Stimulated activated CD4-positive, alpha-beta T cell treated with anti-CD3 and anti-CD28 coated beads, Interleukin-1b, Interleukin-23, amount 100 ng/mL, for 48 hours (primary cell): ENCODE measurements at places on chromosomes 4 and X.

GRCh38 chr4:122823476-122823875, 3.2 kb upstream of the FGF2 start:
- no peak for DNase-seq

DNA sequence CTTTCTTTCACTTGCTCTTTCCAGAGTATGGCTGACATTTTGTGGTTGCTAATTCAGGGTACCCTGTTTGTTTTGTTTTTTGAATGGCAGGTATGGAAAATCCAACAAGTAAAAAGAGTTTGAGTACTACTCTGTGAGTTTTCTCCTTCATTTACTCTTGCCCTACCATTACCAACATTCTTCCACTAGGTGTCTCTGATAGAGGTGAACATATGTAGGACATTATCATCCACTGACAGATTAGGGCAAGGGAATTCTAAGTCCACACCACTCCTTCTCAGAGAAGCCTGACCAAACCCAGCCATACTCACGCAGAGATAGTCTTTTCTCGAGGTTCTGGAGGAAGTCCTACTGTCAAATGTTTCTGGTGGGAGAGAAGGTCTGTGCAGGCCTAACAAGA, 36.7 kb upstream of the HDAC8 start:
- DNase-seq = no peak

GRCh38 chr4:24245491-24245820, 338.9 kb downstream of the DHX15 start:
- no peak for DNase-seq

DNA sequence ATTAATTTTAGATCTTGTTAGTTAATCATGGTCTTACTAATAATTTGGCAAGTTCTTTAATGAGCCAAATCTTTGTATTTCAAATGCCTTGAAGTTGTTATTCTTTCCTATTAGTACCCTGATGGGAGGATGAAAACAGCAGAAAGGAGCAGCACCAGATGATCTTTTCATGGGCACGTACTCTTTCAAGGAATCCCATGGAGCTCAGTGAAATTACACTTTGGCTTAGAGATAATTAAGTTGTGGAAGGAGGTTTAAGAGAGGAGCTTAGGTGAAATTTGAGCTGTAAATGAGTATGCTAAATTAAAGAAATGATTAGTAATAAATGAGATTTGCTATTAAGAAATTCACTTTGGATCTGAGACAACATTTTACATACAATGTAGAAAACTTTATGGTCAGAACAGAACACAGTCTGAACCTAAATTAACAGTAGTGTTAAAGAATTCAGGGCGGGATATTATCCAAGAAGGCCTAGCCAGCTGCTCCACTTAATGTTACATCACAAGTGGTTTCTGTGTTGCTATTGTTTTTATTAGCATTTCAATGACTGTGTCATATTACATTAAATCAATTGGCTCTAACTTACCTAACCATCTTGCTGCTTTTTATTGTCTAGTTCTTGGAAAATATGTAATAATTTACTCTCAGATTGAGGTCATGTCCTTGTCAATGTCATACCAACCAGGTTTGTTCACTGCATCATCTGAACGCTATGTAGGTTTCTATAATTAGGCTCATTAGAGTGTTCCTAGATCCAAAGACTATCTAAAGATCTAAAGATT, 3.9 kb downstream of the MTHFD2L start:
- no peak for DNase-seq

- DNase-seq = no peak
Measured at GRCh38 chr4:12260453-12260852, 831.8 kb upstream of the HS3ST1 start.

DNA sequence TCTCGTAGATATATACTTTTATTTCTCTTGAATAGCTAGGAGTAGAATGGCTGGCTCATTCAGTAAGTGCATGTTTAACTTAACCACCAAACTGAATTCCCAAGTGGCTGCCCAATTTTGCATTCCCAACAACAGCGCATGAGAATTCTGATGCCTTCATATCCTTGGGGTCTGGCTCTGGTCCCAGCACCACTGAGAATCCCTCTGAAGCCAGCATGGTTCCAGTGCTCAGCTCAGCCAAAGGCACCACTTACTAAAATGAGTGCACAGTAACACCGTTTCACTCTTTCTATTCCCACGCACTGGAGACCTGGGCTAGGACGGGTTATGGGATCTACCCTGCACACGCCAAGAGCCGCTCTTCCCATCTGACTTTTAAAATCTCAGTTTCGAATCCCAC, 60.4 kb downstream of the CASP3 start:
- DNase-seq = no peak

GRCh38 chrX:138691186-138691585, 20.3 kb downstream of the FGF13 start:
- DNase-seq = no peak

DNA sequence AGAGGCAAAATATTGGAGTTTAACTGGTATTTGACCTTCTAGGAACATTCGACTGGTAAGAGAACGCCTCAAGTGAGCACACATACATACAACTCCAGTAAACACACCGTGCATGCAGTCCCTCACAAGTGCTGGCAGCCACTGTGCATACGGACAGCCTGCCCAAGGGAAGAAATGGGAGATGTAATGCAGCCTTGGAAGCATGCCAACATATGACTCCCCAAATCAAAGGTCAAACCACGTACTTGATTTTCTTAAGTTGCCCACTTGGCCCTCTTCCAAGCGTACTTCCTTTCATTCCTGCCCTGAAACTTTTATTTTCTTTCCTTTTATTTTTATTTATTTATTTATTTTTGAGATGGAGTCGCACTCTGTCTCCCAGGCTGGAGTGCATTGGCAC, 206.6 kb downstream of the SPRY1 start:
- DNase-seq = no peak

GRCh38 chr4:161585011-161585410, 578.8 kb downstream of the FSTL5 start:
- DNase-seq = no peak

DNA sequence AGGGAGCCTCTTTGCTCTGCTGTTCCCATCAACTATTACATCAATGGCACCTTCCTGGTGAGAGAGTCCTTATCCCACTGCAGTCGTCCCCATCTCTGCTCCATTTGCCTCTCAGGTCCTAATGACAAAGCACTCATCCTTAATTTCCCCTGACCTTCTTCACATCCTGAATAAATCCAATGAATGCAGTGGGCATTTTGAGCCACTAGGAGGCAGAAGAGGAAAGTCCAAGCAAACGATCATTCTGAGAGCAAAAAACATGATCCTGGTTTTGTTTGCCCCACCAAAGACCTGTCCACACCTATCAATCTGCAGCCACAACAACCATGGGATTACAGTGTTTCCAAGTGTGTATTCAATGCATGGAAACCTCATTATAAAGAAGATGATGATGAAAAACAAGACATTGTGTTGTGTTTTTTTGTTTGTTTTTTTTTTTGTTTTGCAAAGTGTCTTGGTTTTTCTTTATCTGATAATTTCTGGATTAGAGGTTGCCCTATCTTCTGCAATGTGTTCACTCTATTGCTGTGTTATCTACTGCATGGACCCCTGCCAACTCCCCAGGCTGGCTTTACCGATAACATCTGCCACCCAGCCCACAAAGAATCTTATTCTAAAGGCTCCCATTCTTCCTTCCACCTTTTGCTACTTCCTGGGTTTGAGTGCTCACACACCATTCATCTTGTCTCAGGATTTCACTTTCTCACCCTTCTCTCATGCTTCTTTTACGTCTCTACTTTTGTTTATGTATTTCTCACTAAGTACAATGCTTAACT, 207.2 kb downstream of the NLGN4X start:
- no peak for DNase-seq

DNA sequence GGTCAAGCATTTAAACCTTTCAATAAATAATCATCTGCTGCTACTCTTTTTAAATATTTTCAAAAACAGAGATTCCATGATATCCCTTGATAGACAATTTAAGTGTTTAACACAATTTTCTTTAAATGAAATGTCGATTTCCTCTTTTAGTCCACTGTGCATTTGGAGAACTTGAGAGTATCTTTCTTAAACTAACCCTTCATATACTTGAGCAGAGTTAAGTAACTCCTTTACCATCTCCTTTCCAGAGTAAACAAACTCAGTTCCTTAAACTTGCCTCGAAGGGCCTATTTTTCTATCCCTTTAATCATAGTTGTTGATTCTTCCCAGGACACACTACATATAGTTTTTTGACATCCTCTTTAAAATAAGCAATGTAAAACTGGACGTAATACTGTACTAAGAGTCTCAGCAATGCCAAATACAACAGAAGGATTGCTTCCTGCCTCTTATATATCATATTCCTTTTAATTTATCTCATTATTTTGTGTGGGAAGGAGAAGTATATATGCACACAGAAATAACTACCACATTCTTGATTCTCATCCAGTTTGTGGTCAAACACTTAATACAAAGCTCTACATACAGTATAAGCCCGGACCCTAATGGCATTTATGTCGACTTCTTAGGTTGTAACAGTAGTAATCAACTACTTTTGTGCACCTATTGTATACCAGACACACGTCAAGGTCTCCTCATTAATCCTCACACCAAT, 22.8 kb downstream of the RAB28 start:
- no peak for DNase-seq

DNA sequence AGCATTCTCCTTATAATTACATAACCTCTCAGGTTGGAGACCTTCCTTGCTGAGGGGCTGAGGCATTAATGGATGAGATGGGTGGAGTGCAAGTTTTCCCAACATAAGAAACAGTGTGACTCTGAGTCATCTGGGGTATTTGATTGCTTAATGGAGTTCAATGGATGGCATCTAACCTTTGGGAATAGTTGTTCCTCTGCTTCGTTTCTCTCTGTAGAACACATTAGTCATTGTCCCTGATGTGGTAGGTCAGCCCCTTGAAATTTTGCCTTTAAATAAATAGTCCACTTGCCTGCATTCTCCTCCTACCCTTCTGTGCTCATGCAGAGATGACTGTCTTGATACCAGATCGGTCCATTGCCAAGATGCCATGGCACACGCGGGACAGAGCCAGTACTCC, 38.6 kb downstream of the SLITRK2 start:
- DNase-seq = no peak

DNA sequence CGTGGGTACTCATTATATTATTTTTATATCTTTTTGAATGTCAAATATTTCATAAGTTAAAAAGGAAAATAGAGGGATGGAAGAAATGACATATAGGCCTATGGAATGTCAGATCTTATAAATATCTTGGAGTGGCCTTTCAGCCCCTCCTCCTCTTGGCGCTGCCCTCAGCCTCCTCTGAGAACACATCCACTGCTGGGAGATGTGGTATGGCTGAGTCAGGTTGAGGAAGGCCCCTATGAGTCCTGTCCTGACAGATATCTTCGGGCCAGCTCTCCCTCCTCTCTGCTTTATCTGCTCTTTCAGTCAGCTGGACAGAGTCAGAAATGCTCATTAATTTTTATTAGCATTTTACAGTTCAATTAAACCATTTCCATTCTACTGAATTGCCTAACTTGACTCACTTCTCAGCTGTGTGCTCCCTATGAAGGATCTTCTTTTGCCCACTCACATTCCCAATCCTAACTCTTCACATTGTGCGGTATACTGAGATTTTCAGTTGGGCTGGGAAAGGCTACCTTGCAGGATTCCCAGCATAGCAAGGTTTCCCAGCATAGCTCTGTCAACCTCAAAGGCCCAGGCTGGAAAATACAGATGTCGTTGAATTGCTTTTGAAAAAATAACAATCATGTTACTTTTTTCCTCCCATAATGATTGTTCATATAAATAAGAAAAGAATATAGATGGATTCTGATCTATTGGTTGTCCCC, 128.0 kb downstream of the ARHGEF9 start:
- DNase-seq = no peak

- DNase-seq = no peak
Measured at GRCh38 chr4:88503344-88503743, 20.2 kb downstream of the PYURF start.

GRCh38 chrX:68424719-68425118, 8.6 kb downstream of the OPHN1 start:
- no peak for DNase-seq

DNA sequence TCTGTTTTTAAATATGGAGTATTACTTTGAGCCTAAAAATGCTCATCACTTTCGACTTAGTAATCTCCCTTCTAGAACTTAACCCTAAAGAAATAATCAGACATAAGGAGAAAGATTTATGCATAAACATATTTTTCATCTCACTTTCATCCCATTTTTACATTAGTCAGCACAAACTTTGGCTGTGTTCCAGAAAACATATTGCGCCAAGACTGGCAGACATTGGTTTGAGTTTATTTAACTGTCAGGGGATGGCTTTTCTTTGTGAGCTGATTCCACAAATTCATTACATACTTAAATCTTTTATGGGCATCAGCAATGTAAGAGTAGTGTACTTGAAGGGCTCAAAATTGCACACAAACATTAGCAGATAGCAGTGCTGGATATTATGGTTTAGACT, 23.7 kb downstream of the MAOA start:
- no peak for DNase-seq

DNA sequence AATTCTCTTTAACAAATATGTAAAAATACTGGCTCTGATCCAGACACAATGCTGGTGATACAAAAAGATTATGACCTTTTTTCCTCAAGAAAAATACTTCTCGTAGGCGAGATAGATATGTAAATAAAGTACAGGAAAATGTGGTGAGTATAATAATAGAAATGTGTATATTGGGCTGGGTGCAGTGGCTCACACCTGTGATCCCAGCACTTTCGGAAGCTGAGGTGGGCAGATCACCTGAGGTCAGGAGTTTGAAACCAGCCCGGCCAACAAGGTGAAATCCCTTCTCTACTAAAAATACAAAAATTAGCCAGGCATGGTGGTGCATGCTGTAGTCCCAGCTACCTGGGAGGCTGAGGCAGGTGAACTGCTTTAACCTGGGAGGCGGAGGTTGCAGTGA, 55.0 kb downstream of the MRPL1 start:
- no peak for DNase-seq

- no peak for DNase-seq
Measured at GRCh38 chr4:41857226-41857641, 78.0 kb upstream of the TMEM33 start.

DNA sequence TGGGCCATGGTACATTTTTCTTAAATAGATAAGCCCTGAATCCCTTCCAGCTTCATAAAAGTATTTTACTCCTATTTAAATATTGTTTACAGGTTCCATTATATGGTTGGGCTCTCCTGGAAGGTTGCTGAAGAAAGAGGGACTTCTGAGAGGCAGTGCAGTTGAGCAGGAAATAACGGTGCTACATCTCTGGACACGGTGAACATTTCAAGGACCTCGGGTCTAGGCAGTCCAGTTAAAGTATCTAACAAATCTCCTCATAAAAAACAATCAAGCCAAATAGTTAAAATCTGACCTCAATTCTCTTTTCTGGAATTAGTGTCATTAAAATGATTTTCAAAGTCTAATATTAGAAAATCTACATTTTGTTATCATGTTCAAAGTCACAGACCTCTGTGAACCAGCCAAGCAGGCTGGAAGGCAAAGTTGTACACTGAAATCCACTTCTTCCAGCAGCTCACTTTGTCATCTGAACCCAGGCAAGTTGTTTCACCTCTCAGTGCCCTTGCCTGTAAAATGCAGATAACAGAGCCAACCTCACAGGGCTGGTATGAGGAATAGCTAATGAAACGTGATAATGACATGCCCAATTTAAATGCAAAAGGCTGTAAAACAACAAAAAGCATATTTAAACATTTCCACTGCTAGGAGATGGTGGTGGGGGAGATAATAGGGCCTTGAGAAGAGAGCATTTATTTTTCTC, 267.0 kb upstream of the KLF3 start:
- DNase-seq = no peak

- DNase-seq = no peak
Measured at GRCh38 chr4:8590546-8590880, 2.1 kb upstream of the CPZ start.
